Natural killer cell treated with Interleukin-12 subunit alpha and Interleukin-12 subunit beta and Interleukin-15 and Interleukin-18, amount 100 ng/mL, for 72 hours (primary cell): ENCODE measurements at places on chromosomes 12 and 14.

DNA sequence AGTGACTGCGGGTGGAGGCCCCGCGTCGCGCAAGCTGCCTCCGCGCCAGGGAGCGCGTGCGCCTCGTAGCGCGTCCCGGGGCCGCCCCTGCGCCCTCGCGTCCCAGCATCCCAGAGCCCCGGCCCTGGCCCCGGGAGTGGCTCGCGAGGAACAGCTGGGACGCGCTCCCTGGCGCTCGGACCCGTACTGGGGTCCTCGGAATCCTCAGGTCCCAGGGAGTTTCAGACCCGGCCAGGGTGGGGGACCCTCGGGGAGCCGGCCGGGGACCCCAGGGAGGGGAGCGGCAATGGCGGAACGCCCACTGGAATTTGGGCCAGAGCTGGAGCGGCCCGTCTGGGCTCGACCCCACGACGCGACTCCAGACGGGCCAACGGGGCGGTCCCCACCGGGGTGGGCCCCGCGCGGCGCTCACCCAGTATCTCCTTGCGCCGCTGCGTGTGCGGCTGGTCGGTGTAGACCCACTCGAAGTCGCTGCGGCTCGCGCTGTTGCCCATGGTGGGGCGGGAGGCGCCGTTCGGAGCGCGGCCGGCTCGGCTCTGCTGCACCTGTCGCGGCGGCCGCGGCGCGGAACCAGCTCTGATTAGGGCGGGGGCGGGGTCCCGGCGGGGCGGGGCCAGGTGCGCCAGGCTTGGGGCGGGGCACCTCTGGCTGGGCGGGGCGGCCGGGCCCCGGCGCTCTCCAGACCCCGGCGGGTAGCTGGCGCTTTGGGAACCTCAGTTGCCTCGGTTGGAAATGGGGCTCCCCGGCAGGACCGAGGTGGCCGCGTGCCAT lies at the start of gene DEGS2:
DEGS2 (minus strand) TSS at position 552 of the 771 bp plus-strand sequence; CDS start at position 494, 58 bp downstream.
- H3K4me1 ChIP-seq = no peaks in the 10 kb centered on the region
- H3K36me3 ChIP-seq = no peaks in the 10 kb centered on the region
- no peak within 1 kb of the TSS for H3K4me3 ChIP-seq

DNA sequence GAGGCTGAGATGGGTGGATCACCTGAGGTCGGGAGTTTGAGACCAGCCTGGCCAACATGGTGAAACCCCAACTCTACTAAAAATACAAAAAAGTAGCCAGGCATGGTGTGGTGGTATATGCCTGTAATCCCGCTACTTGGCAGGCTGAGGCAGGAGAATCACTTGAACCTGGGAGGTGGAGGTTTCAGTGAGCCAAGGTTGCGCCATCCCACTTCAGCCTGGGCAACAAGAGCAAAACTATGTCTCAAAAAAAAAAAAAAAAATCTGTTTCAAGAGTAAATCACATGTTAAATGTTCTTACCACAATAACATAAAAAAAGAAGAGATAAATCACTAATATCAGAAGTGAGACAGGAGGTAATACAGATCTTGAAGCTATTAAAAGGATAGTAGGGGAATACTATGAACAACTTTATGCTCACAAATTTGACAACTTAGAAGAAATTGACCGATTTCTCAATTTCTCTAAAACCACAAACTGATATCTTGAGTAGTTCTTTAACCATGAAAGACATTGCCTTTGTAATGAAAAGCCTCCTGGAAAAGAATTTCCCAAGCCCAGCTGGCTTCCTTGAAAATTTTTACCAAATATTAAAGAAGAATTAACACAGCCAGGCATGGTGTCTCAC lies 37.7 kb downstream of the TAOK3 start:
- no peaks in the 10 kb centered on the region for H3K27me3 ChIP-seq
- H3K4me3 ChIP-seq = peak overlapping the region; percentile 12
- peaks cover 10% of the 10 kb centered on the region for H3K36me3 ChIP-seq
- DNase-seq = no peak
- H3K27ac ChIP-seq = peak overlapping the region; percentile 59

GRCh38 chr14:23633160-23633701 lies 2.9 kb upstream of the DHRS2 start:
- no peak overlapping the region for H3K4me3 ChIP-seq
- DNase-seq = no peak
- peaks cover 7% of the 10 kb centered on the region for H3K4me1 ChIP-seq
- H3K27ac ChIP-seq = no peak overlapping the region
- no peaks in the 10 kb centered on the region for H3K27me3 ChIP-seq
- H3K36me3 ChIP-seq = no peaks in the 10 kb centered on the region

DNA sequence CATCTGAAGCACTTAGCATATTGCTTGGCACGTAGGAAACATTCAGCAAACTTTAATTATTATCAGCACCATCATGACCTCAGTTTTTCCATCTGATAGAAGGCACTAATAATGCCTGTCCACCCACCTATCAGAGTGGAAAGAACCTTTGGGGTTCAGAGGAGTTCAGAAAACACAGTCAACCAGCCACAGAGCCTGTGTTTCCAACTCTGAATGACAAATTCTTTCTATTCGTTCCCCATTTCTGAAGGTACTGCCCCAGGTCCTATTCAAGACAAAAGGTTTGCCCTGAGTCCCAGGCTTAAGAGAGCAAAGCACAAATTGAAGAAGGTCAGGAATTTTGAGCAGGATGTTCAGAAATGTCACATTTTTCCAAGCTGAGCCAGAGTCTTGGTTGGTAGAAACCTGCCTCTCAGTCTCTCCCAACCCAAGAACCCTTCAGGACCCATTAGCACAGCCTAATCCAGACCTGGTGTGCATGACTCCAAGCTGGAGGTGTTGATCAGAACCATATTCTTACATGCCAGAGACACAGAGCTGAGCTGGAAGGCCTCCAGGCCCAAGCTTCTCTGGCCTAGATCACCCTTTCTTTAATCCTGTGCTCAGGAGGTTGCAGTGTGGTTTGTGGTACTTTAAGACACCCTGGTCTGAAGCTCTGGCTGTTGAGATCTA lies 114.4 kb downstream of the TBX5 start:
- H3K27me3 ChIP-seq = no peaks in the 10 kb centered on the region
- no peaks in the 10 kb centered on the region for H3K36me3 ChIP-seq
- no peaks in the 10 kb centered on the region for H3K4me1 ChIP-seq
- no peak overlapping the region for H3K27ac ChIP-seq
- no peak for DNase-seq

- H3K4me3 ChIP-seq = peak overlapping the region; percentile 84
- peak; percentile 77 for DNase-seq
- peaks cover 55% of the 10 kb centered on the region for H3K4me1 ChIP-seq
These were observed 51.8 kb downstream of the FOXN3 start for GRCh38 chr14:89365061-89365801.

- H3K4me3 ChIP-seq = no peak overlapping the region
- no peaks in the 10 kb centered on the region for H3K27me3 ChIP-seq
- no peak overlapping the region for H3K27ac ChIP-seq
- DNase-seq = no peak
- peaks cover 4% of the 10 kb centered on the region for H3K36me3 ChIP-seq
- H3K4me1 ChIP-seq = peaks cover 17% of the 10 kb centered on the region
These were observed 162.7 kb downstream of the BTG1 start for GRCh38 chr12:91982946-91983345.

GRCh38 chr12:62718762-62719426 lies 216.1 kb downstream of the PPM1H start:
- no peaks in the 10 kb centered on the region for H3K4me1 ChIP-seq
- no peaks in the 10 kb centered on the region for H3K36me3 ChIP-seq
- DNase-seq = no peak
- H3K27me3 ChIP-seq = no peaks in the 10 kb centered on the region
- no peak overlapping the region for H3K27ac ChIP-seq
- no peak overlapping the region for H3K4me3 ChIP-seq

DNA sequence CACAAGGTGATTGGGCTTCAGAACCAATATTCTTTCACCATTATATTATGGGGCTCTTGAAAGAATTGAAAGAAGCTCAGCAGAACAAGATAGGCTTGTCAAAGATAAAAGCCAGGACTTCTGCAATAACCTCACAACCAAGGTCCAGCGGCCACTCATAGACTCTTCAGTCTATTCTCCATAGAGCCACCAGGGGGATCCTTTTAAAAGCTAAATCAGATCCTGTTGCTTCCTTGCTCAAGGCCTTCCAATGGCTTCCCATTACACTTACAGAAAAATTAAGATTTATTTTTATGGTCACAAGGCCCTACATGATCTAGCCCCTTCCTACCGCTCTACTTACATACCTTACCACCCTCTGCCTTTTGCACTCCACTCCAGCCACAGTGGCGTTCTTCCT lies 169.6 kb downstream of the C12orf42 start:
- no peak overlapping the region for H3K4me3 ChIP-seq
- no peaks in the 10 kb centered on the region for H3K27me3 ChIP-seq
- no peak for DNase-seq
- no peaks in the 10 kb centered on the region for H3K36me3 ChIP-seq
- H3K27ac ChIP-seq = no peak overlapping the region

DNA sequence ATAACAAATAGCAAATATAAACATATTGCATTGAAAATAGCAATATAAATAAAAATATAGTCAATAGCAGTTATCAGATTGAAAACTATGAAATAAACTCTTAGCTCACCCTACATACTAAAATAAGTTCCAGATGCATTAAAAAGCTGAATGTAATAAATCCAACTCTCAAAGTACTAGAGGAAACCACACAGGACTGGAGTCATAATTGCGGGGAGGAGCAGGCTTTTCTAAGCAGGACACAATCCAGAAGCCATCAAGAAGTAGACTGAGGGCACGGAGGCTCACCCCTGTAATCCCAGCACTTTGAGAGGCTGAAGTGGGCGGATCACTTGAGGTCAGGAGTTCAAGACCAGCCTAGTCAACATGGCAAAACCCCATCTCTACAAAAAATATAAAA lies 22.2 kb downstream of the GSC start:
- H3K4me1 ChIP-seq = no peaks in the 10 kb centered on the region
- no peaks in the 10 kb centered on the region for H3K36me3 ChIP-seq
- peaks cover 13% of the 10 kb centered on the region for H3K27me3 ChIP-seq
- no peak for DNase-seq
- H3K27ac ChIP-seq = no peak overlapping the region

GRCh38 chr12:11685316-11685715 lies 35.8 kb downstream of the ETV6 start:
- H3K36me3 ChIP-seq = peaks cover 10% of the 10 kb centered on the region
- no peak for DNase-seq

DNA sequence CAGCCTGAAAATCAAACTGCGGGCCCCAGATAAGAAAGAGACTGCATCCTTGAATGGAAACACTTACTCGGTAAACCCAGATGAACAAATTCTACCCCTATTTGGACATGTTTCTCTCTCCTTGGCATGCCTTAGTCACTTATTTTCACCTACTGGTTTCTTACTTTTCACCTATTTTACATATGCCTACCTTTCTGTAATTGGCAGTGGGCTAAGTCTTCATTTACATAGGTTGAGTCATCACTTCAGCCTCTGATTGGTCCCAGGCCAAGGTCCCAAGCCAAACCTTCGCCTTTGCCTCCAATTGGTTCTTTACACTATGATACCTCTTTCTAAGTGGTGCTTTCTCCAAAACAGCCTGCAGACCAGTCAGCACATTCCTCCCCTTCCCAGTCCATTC lies 111.3 kb downstream of the DYRK2 start:
- no peak overlapping the region for H3K27ac ChIP-seq
- peaks cover 6% of the 10 kb centered on the region for H3K27me3 ChIP-seq
- H3K4me3 ChIP-seq = no peak overlapping the region
- no peaks in the 10 kb centered on the region for H3K36me3 ChIP-seq
- no peak for DNase-seq

- peaks cover 6% of the 10 kb centered on the region for H3K4me1 ChIP-seq
- H3K27ac ChIP-seq = no peak overlapping the region
- H3K4me3 ChIP-seq = no peak overlapping the region
- no peaks in the 10 kb centered on the region for H3K27me3 ChIP-seq
These were observed 88.7 kb downstream of the RIC8B start for GRCh38 chr12:106863189-106863588.

DNA sequence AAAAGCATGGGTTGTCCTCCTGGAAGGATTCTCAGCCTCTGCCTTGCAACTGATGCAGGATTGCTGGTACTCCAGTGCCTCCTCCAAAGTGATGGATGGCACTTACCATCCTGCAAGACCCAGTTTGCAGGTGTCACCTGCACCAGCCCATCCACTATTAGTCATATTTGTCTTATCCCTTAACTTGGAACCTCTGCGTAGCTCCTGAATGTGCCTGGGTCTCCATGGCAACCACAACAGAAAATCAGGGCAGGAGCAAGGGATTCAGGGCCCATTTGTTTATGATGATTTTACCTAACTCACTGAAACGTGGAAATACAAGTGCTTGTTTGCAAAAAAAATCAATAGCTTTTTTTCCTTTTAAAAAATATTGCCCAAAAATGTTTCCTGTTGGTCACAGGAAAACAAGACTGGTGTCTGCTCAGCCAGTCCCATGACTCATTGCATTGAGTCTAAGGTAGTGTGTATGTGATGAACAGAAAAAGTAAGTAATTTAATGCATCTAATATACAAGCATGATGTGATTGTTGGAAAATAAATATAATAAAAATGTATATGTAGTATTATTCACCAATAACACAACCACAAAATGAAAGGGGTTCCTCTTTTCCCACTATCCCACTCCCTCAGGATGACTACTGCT lies 1196.3 kb upstream of the TMEM132C start:
- H3K4me1 ChIP-seq = no peaks in the 10 kb centered on the region
- H3K36me3 ChIP-seq = no peaks in the 10 kb centered on the region
- no peak overlapping the region for H3K27ac ChIP-seq
- no peak overlapping the region for H3K4me3 ChIP-seq
- no peak for DNase-seq

- H3K4me3 ChIP-seq = no peak within 1 kb of the TSS
- DNase-seq = no peak
- no peak within 1 kb of the TSS for H3K27ac ChIP-seq
These were observed at the start of gene KCNJ8 for GRCh38 chr12:21774358-21775132. KCNJ8 (minus strand) TSS chr12:21774706; CDS start chr12:21773616, 1,090 bp downstream.

GRCh38 chr14:95255487-95255886 lies 64.2 kb downstream of the CLMN start:
- H3K4me3 ChIP-seq = no peak overlapping the region
- peaks cover 3% of the 10 kb centered on the region for H3K27me3 ChIP-seq
- DNase-seq = peak; percentile 54
- H3K27ac ChIP-seq = no peak overlapping the region
- H3K36me3 ChIP-seq = no peaks in the 10 kb centered on the region

- peaks cover 2% of the 10 kb centered on the region for H3K27me3 ChIP-seq
- H3K4me3 ChIP-seq = no peak overlapping the region
- peaks cover 7% of the 10 kb centered on the region for H3K36me3 ChIP-seq
- no peak for DNase-seq
- no peak overlapping the region for H3K27ac ChIP-seq
- H3K4me1 ChIP-seq = peaks cover 10% of the 10 kb centered on the region
These were observed 9.9 kb downstream of the SAV1 start for GRCh38 chr14:50658203-50658602.

DNA sequence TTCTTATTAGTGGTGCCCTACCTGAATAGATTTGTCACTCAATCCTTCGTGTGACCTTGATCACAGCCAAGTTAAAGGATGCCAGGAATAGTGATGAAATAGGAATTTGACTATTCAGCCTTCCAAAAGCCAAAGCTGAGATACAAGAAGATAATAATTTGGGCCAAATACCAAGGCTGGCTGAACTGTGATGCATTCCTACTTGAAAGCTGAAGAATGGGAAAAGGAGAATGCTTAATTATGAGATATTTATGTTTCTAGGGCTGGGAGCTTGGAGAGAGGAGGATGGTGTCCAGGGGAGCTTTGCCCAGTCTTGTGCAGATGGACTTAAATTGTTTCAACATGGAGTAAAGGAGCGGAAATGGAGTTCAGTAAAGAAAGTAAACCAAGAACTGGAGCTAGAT lies 5.2 kb downstream of the RNASE7 start:
- H3K36me3 ChIP-seq = no peaks in the 10 kb centered on the region
- peaks cover 28% of the 10 kb centered on the region for H3K27me3 ChIP-seq
- H3K4me3 ChIP-seq = no peak overlapping the region
- H3K27ac ChIP-seq = no peak overlapping the region
- DNase-seq = no peak

- no peaks in the 10 kb centered on the region for H3K27me3 ChIP-seq
- H3K4me3 ChIP-seq = peak overlapping the region; percentile 44
- peak overlapping the region; percentile 34 for H3K27ac ChIP-seq
- DNase-seq = no peak
- peaks cover 5% of the 10 kb centered on the region for H3K36me3 ChIP-seq
These were observed 408.5 kb upstream of the RGS6 start for GRCh38 chr14:71523630-71524319.
